Neural progenitor cell (in vitro differentiated cells): ENCODE measurements at places on chromosomes 1 and 21. TPM values are rescaled to one million over a fixed set of nuclear protein-coding genes. Genes with fewer than 3 reads are reported as not detected.

GRCh38 chr1:109432336-109432735 is 6.1 kb upstream of the PSMA5 start:
- no peaks in the 10 kb centered on the region for H3K27me3 ChIP-seq
- H3K4me3 ChIP-seq = no peak overlapping the region
- DNase-seq = no peak
- H3K36me3 ChIP-seq = no peaks in the 10 kb centered on the region
- H3K27ac ChIP-seq = no peak overlapping the region

LCE2C gene
- not detected in 2 replicates for total RNA-seq

C1orf87 gene
- total RNA-seq = not detected in 2 replicates

SH3BGRL3 gene
- total RNA-seq = 15.6 and 41.9 TPM in 2 replicates

GRCh38 chr1:10853701-10854100 is 57.3 kb upstream of the CASZ1 start:
- H3K4me3 ChIP-seq = no peak overlapping the region
- H3K27ac ChIP-seq = no peak overlapping the region
- H3K27me3 ChIP-seq = no peaks in the 10 kb centered on the region
- H3K4me1 ChIP-seq = no peaks in the 10 kb centered on the region
